HepG2 (cell line): ENCODE measurements at places on chromosomes 11 and 22.
A peak's percentile ranks its signal among the peaks of the same experiment; 100 is the strongest.

- no peak for DNase-seq
These were observed 200.9 kb downstream of the MYO18B start for GRCh38 chr22:25942856-25943411.

GRCh38 chr11:77071671-77072605 lies 5.2 kb downstream of the CAPN5 start:
- no peak for DNase-seq

DNA sequence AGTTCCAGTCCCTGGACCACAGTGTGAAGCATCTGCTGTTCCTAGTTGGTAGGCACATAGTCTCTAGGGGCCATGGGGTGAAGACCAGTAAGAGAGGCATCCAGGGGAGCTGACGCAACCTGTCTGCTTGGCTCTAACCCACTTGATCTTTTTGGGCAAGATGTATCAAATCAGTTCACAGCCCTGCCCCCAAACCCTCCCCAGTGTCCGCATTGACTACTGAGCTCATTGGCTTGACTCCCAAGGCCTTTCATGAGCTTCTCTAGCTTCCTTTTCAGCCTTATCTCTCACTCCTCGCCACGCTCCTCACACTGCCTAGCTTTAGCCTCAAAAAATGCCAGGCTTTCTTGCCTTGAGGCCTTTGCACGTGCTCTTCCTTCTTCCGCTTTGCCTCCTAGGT lies 29.7 kb upstream of the ABCC8 start:
- no peak for DNase-seq

GRCh38 chr11:93532281-93532789 lies 10.9 kb downstream of the SMCO4 start:
- DNase-seq: no peak

- DNase-seq: no peak
These were observed 25.8 kb downstream of the ART5 start for GRCh38 chr11:3615998-3616397.

GRCh38 chr11:9120664-9121468 lies 29.5 kb upstream of the SCUBE2 start:
- no peak for DNase-seq

DNA sequence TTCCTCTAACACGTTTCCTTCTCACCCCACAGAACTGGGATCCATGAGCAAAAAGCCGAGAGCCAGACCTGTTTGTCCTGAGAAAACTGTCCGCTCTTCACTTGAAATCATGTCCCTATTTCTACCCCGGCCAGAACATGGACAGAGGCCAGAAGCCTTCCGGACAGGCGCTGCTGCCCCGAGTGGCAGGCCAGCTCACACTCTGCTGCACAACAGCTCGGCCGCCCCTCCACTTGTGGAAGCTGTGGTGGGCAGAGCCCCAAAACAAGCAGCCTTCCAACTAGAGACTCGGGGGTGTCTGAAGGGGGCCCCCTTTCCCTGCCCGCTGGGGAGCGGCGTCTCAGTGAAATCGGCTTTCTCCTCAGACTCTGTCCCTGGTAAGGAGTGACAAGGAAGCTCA lies 24.0 kb downstream of the CD5 start:
- DNase-seq: no peak

- no peak for DNase-seq
These were observed 3.7 kb downstream of the MICALL1 start for GRCh38 chr22:37909766-37910165.

DNA sequence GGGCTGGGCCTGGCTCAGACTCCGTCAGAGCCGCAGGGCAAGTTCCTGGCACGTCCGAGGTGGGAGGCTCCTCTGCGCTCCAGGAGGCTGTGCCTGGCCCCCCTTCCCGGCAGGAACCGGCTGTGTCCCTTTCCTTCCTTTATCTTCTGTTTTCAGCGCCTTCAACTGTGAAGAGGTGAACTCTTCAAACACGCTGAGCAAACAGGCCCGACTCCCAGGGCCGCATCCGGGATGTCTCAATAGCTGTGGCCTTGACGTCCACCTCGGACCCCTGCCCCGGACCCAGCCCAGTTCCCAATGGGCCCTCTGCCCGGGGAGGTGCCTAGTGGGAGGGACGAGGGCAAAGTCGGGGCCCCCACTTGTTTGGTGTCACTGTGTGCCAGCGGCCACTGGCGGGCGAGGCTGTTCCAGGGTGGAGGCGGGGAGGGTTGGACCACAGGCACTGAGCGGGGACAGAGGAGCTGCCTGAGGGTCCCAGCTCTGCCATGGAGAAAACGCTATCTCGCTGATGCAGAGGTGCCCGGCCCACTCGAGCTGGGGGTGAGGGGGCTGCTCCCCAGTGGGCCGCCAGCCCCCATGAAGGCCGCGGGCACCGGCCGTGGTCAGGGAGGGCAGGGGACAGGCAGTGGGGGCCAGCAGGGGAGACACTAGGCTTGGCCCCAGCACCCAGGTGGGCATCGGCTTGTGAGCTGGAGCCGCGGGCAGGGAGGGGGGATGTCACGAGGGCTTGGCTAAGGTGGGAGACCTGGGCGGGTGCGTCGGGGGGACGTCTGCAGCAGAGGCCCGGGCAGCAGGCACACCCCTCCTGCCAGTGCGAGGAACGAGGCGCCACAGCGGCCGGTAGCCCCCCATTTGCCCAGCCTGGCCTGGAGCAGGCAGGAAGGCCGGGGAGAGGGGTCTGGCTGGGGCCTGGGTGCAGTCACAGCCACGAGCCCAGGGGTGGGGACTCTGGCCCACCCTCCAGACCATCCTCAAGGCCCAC lies 2.7 kb upstream of the MUC5B start:
- peak; percentile 69 for DNase-seq
